ENCODE measurements at places on chromosomes 12 and 14.

GRCh38 chr12:18583655-18584054 lies 154.2 kb downstream of the PLCZ1 start:
- DNase-seq = no peak

DNA sequence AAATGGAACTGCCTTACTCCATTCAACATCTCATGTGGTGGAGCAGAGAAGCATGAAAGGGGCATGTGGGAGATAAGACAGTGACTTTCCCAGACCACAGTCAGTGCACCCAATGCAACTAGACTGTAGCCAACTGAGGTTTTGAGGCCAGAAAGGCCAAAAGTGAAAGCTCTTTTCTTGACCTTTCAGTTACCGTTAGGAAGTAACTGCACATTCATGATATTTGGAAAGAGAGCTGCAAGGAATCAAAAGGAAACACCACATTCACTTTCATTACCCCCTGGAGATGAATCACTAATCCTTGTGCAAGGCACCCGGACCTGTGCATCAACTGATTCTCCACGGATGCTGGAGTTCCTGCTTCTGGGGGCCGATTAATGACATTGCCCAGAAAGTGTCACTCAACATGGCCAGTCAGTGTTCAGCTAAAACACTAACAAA lies 72.9 kb upstream of the ELK3 start:
- peak; percentile 38 for DNase-seq

DNA sequence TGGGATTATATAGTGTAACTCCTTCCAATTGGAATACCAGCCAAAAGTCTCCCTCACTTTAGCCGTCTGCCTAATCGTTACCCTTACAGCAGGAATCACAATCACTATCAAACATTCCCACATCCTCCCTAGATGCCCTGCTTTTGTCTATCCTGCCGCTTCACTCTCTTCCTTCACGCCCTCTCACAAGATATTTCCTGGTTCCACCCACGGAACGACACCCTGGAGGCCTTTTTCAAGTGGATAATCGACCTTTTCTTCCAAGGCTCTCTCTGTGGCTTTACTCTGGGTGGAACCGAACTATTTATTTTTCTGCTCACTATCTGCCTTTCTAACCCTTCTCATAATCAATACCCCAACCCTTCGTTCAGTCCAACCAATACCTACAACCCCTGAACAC lies 58.9 kb downstream of the MOK start:
- DNase-seq = no peak

DNA sequence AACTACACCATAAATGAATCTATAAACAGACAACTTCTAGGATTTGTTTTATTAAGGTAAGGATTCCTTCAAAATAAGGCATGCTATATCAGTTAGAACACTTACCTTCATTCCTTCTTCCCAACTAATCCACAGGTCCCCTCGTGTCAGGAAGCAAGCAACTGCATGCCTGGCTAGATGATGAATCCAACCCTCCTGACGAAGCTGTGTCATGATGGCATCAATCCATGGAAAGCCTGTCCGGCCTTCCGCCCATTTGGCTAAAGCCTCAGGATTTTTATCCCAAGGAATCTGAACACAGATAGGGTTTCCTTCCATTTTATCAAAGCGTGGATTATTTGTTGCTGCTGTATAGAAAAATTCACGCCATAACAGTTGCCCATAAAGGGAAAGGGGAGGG lies 12.5 kb upstream of the MTERF2 start:
- DNase-seq = peak; percentile 82

DNA sequence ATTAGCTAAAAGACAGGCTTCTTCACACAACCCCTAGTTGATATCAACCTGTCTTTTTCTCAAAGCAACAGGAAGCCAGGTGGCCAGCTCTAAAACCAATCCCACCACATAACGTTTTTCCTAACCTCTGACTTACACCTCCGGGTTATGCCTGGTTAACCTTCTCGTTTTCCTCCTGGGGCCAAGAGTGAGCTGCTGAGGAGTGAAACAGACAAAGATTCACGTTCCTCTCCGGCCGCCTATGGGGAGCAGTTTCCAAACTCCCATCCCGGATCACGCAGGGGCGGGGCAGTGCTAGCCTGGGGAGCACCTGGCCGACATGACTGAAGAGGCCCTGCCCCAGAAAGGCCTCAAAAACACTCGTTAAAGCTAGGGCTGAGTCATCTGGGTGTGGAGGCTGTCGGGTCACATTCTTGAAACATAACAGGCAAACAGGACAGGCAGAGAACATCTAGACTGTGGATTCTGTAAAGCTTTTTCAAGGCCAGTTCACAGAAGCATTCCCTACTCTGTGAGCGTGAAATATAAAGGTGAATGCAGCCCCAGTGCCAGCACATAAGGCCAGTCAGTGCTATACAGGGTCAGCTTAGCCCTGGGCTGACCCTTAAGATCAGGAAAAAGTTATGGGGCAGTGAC lies 25.9 kb upstream of the LGALS3 start:
- DNase-seq = peak; percentile 96

- DNase-seq = no peak
Measured at GRCh38 chr14:98944989-98945388, 327.0 kb downstream of the BCL11B start.

GRCh38 chr12:95497031-95497430 lies 23.1 kb downstream of the METAP2 start:
- no peak for DNase-seq

GRCh38 chr14:101791919-101792572 lies 30.5 kb downstream of the PPP2R5C start:
- peak; percentile 64 for DNase-seq
